Heart right ventricle (tissue), 16 donors: ENCODE measurements at places on chromosomes 12 and 14. TPM values are rescaled to one million over a fixed set of nuclear protein-coding genes. Genes with fewer than 3 reads are reported as not detected.

LHX5 gene
- not detected for polyA plus RNA-seq

GRCh38 chr14:84806622-84807021 is 723.3 kb upstream of the FLRT2 start:
- DNase-seq = no peak

GRCh38 chr14:77786148-77786547 is 13.8 kb upstream of the ADCK1 start:
- DNase-seq = no peak

DNA sequence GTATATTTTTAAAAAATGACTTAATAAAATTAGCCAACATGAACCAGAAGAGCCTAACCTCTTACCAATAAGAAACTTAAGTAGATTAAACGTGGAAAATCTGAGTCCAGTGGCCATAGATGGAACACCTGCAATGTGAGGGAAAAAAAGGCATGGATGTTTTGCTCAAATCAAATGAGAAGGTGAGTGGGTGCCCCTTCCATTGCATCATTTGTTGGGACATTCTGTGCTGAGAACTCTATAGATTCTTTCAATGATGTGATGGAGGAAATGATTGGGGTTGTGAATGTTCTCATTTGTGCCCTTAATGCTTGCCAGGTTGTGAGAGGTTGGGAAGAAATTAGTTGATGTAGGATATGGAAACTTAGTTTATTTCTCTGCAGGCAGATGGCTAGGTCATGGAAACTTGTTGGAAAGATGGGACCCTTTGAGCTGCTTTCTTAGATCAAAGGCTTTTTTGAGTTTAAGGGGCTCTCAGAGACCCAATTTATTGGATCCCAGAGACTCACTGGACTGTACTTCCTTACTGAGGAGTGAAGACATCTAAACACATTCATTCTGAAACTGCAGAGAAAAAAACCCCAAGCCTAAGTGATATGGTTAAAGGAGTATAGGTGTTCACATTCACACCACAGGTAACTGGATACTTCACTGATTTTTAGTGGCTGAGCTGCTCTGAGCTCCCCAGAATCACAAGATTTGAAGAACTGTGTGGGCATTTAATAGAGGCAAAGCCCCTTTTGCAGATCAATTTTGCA is 95.9 kb downstream of the DACT1 start:
- DNase-seq = no peak

EXOC3L4 gene
- polyA plus RNA-seq = 1.2 TPM
